ENCODE measurements at places on chromosomes 3 and 15.

DNA sequence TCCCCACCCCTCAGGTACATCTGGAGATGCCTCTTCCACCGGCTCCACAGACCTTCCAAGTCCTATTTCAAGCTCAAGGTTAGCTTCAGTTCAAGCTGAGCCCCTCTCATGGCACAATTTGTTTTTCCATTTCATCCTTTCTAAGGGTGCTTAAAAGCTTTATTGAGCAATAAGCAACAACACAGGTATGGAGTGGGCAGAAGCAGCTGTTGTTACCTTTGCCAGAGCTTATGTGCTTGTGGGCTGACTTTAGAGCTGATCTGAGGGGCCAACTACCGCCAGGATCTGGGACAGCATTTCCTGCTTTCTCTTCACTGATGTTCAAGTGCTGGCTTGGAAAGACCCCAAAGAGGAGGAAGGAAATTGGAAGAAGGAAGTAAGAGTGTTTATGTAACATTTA is 140.0 kb upstream of the KLHL25 start:
- no peak for DNase-seq

- no peak for DNase-seq
These were observed 28.4 kb upstream of the ST3GAL6 start for GRCh38 chr3:98734735-98735134.

DNA sequence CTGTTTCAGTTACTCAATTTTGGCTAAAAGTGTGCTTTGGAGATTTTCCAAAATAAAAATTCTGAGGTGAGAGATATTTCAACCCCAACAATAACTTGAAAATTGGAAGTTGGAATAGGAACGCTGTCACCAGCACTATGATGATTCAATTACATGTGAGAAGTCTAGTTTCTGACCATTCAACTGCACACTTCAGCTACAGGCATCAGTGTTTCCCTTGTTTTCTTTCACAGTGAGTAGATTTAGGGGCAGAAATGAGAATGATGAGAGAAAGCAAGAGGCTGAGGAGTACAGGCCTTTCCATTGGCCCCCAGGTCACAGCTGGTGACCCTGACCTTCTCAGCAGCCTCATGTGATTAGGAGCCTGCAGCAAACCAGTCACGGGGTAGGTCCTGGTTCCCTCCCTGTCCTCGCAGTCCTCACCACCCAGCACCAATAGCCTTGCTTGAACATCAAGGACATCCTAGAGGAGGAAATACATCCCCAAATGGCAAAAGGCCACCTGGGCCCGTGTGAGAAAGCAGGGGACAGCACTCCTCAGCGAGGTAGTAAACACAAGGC is 10.0 kb upstream of the FILIP1L start:
- no peak for DNase-seq

DNA sequence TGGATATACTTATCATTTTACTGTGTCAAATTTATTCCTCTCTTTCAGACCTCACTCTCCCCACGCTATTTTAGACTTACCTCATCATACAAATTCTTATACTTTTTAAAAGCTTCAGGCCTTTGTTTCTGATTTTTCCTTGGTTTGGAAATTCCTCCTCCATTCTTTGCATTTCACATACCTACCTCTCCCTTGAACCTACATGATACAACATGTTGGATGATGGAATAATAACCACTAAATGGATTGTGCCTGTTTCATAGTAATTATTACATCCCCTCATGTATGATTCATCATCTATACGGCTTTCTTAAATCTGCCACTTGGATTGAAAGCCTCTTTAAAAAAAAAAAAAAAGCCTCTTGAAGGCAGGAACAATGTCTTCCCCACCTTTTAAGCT is 24.6 kb downstream of the TRIP4 start:
- no peak for DNase-seq

DNA sequence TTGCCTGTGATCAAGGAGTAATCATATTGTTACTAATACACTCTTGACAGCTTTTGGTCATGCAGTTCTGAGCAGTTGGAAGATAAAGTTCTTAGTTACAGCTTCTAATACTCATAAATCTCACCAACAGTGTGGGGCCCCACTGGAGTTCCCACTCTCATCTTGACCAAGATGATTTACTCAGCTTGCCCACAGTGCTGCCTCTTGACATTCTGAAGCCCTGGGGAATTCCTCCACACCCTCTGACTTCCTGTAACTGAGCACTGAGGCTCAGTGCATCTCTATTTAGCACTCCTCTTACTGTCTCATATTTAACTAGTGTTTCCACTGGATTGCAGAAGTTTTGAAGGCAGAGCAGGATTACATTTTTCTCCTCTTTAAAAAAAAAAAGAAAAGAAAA is 1.9 kb upstream of the ARL6IP5 start:
- no peak for DNase-seq
